CD4-positive, alpha-beta T cell treated with Interleukin-12 subunit alpha and Interleukin-12 subunit beta, for 1 hour (primary cell): ENCODE measurements at places on chromosomes 16 and 17.

DNA sequence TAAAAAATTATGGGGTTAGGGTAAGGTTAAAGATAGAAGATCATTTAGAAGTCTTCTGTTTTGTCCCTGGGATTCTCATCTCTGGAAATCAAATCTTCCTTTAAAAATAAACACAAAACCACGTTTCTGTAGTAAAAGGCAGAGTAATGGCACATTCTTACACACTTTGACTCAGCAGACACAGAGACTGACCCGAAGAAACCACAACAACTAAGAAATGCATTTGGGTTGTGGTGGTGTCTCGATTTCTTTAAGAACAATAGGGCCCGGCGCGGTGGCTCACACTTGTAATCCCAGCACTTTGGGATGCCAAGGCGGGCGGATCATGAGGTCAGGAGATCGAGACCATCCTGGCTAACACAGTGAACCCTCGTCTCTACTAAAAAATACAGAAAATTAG lies 54.9 kb upstream of the MYH10 start:
- no peak for DNase-seq

DNA sequence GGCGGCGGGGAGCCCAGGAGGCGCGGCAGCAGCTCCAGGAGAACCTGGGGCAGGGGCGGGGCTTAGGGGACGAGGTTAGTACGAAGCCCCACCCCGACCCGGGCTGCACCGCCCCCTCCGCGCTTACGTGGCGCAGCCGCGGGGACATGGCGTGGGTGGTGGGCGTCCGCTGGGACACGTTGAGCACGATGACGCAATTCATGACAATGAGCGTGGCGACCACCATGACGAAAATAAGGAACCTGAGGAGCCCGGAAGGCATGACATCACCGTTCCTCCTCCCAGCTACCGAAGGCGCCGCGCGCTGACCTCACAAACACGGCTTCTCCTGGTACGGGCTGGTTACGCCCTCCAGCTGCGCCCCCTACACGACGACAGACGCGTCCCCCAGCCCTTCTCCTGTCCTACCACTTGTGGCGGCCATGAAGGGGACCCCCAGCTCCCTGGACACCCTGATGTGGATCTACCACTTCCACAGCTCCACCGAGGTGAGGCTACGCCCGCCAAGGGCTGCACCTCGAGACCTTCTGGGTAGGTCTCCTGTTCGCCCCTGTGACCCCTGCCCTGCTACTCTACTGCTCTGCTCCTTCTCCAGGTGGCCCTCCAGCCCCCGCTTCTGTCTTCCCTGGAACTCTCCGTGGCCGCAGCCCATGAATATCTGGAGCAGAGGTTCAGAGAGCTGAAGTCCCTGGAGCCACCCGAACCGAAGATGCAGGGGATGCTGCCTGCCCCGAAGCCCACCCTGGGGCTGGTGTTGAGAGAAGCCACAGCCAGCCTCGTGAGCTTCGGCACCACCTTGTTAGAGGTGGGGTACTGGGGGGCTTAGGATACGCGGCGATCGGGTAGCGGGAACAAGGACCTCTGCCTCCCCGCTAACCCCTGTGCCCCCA lies at the start of gene C17orf107:
Gene C17orf107 (plus strand): TSS at position 196 of the 890 bp plus-strand sequence. CDS start 227 bp downstream, at position 423.
- DNase-seq, result peak; percentile 94

- no peak for DNase-seq
Measured at GRCh38 chr17:17856386-17856785, 19.6 kb upstream of the SREBF1 start.

- no peak for DNase-seq
Measured at GRCh38 chr17:20071824-20072691, 62.9 kb downstream of the SPECC1 start.

DNA sequence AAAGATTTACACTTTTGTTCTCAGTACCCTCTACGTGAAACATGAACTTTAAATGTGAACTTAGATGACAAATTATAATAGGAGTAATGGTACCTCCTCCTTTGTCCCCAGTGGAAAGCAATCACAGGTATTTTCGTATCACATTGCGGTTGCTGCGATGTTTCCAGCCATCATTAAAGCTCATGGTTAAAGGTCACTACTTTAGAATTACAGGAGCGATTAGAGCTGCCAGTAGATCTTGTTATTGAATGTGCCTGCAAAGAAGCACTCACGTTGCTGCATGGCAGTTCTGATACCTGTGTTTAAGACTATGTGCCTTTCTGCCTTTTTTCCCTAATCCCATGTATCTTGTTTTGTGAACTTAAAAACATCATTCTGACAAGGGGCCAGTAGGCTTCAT lies 301.0 kb downstream of the CPPED1 start:
- DNase-seq, result no peak

DNA sequence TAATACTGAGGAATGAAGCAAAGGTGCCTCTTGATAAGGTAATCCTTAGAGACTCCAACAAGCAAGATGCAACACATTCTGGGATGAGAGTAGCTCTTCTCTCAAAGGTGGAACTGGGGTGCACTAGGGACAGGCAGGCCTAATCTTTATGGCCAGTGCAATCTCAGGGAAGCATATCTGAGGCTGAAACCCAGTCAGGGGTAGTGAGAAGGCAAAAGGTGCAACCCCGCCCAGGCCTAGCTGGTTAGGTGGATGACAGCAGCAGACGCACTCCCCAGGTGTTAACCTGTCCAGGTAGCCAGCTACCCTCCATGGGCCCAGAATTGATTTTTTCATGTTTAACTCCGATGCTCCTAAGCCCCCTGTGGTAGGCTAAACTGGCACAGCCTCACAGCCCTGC lies 9.9 kb upstream of the SLC46A1 start:
- no peak for DNase-seq

GRCh38 chr17:56030009-56030624 lies 123.2 kb upstream of the ANKFN1 start:
- DNase-seq, result no peak

DNA sequence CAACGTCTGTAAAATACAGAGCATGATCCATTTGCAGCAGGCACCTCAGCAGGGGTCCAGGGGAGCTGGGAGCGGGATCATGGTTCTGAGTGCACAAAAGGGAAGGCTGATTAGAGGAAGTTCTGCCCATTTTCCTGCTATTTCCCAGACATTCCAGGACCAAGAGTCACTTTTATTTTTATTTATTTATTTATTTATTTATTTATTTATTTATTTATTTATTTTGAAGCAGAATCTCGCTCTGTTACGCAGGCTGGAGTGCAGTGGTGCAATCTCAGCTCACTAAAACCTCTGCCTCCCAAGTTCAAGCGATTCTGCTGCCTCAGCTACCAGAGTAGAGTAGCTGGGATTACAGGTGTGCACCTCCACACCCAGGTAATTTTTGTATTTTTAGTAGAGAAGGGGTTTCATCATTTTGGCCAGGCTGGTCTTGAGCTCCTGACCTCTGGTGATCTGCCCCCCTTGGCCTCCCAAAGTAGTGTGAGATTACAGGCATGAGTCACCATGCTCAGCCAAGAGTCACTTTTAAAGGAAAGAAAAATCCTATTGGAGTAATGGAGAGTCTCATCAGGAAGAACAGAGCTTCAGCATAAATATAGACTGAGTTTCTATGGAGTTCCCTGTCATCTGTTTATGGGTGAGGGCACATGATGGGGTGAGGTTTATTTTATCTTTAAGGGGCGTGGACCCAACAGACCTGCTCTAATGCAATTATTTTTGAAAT lies 355.2 kb downstream of the HAPSTR1 start:
- DNase-seq, result no peak

DNA sequence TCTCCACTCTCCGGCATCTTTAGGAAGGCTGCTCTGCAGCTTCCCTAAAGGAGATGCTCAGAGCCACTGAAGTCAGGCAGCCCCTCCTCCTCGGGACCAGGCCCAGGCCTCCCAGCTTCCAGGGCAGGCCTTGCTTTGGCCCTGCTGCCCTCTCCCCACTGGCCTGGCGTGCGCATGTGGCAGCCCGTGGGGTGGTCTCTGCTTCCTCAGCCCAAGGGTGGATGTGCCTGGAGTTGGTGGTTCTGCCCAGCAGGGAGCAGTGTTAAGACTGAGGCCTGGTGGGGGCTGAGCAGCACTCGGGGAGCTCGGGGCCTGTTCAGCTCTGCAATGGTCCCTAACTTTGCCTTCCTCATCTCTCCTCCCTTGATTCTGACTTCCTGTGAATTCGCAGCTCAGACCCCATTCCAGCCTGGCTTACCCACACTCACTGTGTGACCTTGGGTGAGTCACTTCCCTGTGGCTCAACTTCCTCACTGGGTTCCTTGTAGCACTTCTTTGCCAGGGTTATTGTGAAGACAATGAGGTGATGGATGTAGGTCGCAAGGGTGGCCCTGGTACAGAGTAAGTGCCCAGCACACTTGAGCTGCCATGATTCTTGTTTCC lies 63.2 kb downstream of the NKD1 start:
- no peak for DNase-seq

- DNase-seq, result peak; percentile 60
Measured at GRCh38 chr17:55348749-55349354, 72.8 kb downstream of the MMD start.

DNA sequence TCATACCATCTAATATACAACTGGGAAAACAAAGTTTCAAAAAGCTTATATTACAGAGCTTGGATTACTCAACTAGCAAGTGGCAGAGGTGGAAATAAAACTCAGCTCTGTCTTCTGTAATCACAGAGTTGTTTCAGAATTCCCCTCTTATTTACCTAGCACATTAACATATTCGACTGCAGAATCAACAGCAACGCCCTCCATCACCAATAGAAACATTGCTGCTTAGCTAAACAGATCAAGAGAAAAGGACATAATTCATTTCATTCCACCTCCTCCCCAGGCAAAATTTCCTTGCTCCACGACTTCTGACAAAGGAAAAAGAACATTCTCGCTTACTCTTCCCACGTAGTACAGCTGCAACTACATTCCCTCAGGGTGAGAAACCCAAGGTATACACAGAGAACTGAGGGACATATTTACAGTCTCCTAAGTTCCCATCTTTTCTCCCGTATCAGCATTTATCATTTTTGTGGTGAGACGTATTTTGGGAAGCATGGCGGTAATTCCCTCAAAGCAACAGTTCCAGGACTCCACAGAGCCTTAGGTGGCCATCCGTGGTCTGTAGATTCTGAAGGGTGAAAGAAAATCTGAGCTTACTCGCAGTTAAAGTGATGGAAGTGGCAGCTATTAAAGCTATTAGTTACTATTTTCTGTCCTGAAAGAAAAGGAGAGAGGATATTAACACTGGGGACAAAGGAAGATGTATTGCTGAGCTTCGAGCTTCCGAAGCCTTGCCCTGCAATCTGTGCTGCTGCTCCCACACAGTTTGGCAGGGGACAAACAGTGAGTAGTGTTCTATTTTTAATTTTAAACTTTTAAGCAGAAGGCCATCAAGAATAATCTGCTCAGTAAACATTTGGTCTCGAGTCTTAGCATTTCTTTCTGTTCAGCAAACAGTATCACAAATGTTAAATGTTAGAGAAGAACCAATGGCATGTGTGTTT lies 1296.2 kb downstream of the CDH8 start:
- DNase-seq, result no peak

DNA sequence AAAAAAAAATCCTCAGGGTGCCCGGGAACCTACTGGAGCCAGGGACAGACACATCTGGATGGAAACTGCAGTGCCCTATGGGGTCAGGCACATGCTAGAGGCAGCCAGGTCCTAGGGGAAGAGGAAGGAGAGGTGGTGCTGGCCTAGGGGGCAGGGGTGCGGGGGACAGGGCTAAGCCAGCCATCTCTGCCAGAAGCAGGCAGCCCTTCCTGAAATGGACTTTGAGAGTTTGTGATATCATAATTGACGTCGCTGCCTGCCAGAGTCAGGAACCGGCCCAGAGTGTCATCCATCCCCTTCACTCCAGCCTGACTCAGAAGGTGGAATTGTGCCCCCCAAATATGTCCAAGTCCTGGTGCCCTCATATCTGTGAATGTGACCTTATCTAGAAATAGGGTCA lies 25.0 kb upstream of the BAHCC1 start:
- no peak for DNase-seq

DNA sequence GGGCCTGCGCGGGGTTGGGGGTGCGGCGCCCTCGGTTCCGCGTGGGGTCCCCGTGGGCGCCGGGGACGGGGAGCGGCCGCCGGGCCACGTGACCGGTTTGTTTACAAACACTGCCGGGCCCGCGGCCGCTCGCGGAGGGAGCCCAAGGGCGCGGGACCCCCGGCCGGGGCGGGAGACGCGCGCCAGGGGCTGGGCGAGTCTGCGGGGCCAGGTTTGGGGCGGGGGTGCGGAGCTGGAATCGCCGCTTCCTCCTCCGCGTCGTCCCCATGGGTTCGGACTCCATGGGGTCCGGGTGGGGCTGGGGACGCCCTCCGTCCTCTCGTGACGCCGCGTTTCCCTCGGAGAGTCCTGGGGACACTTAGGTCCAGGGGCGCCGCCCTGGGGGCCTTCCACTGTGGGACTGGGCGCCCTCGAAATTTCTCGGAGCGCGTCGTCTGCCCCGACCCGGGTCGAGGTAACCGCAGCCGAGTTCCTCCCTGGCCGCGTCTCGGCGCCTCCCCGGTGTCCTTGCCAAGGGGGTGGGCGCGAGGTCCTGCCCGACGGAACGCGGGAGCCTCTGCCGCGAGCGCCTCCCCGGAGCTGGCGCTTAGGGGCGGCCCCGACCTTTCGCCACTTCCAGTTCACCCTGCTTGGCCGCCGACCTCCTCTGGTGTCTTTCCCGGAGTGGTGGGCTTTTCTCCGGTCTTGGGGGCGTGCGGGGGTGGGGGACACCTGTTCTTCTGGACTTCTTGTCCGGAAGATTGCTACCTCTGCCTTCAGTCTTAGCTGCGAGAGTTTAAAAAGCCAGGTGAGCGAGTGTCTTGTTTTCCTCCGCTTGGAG lies 684 bp downstream of the YPEL2 start:
- peak; percentile 19 for DNase-seq

GRCh38 chr17:36136036-36136435 lies 32.4 kb downstream of the CCL4 start:
- DNase-seq, result no peak

DNA sequence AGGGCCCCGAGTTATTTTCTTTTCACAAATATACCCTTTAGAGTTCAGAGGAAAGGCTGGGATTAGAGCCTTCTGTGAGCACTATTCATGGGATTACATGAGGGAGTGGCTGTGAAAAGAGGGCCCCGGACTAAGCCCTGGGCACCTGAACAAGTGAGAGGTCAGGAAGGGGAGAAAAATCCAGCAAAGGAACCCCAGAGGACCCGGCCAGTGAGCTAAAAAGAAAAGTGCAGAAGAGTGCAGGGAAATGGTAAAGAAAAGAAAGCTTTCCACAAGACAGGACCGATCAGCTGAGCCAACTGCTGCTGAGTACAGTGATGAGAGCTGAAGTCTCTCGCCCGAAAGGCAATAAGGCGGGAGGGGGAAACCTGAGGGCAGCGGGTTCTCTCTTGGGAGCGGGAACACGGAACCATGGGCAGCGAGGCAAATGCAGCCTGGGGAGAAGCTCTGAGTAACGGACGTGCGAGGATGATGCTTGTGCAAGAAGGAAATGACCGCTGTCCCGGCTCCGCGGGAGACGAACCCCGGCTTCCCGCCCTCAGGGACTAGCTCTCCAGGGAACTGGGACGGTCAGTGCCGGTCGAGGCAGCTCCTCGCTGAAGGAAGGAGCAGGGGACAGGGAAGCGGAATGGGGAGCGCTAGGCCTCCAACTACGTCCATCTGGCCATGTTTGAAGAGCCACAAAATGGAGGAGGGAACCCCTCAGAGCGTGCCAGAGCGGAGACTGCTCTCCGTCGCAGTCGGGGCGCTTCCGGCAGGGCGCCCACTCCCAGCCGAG lies 665 bp upstream of the ALDH3A2 start:
- DNase-seq, result peak; percentile 36

- no peak for DNase-seq
Measured at GRCh38 chr16:79013930-79014660, 586.4 kb downstream of the MAF start.

- DNase-seq, result no peak
Measured at GRCh38 chr16:6967796-6968320, 364.8 kb upstream of the RBFOX1 start.
